DMS153 (cell line): ENCODE measurements at places on chromosomes 1 and 21.

DNA sequence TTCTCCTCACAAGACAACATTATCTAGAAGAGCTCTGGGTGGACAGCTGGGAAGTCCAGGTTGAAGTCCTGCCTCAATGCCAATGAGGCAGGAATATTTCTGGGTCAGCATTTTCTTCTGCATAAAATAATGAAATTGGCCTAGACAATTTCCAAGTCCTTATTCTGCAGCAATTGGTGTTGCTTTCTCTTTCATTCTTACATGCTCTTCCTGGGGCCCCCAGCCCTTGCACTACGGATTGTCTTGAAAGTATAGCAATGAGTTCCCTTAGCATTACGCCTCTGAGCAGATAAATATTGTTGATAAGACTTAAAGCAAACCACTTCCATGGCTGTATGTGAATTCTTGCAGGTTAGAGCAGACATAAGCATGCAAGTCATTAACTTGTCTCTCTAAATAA lies 188.5 kb downstream of the TGFBR3 start:
- DNase-seq, result no peak

DNA sequence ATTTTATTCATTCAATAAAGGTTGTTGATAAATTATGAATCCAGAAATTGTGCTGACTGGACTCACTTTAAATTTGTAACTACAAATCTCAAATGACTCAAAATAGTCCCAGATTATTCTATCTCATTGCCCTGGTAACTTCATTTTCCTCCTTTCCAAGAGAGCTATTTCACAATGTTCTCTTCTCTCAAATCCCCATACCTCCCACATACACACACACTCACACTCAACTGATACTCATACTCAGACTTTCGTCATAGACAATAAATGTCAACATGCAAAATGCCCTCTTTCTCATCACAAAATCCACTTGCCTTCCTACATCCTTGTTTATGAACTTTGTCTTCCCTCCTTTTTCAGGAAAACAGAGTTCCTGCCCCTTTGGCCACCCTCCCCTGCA lies 33.3 kb downstream of the EXTL2 start:
- DNase-seq, result no peak

- no peak for DNase-seq
Measured at GRCh38 chr1:8136766-8137165, 110.7 kb upstream of the ERRFI1 start.

GRCh38 chr1:212683357-212683722 lies 16.3 kb downstream of the BATF3 start:
- no peak for DNase-seq

- DNase-seq, result no peak
Measured at GRCh38 chr1:95022644-95022926, 50.2 kb downstream of the ALG14 start.

DNA sequence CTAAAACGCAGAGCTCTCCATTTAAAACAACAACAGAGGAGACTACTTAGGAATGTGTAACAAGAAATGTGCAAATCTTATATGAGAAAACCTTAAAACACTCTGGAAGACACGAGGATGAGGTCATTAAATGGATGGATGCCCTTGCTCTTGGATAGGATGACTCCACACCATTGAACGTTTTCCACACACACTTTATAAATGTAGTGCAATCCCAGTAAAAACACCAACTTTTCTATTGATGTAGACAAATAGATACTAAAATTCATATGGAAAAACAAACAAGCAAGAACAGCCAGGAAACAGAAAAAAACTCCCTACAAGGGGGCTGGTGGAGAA lies 18.4 kb upstream of the COL6A1 start:
- DNase-seq, result no peak
